ENCODE measurements at places on chromosomes 7 and 10. TPM values are rescaled to one million over a fixed set of nuclear protein-coding genes. Genes with fewer than 3 reads are reported as not detected.
A peak's percentile ranks its signal among the peaks of the same experiment; 100 is the strongest.

Gene GPR15LG
- not detected for total RNA-seq

Gene SAMD8
- 14.1 TPM for total RNA-seq

Gene SMO
- 0.29 TPM for total RNA-seq

GRCh38 chr10:132600416-132600815 is 62.8 kb downstream of the INPP5A start:
- no peak for DNase-seq

GRCh38 chr7:112970771-112971170 is 115.9 kb downstream of the GPR85 start:
- no peak for DNase-seq

GRCh38 chr7:155166673-155167370 is 96.7 kb downstream of the HTR5A start:
- DNase-seq = peak; percentile 98

- DNase-seq = peak; percentile 50
Observed at GRCh38 chr10:58064714-58065528, 202.8 kb downstream of the IPMK start.

DNA sequence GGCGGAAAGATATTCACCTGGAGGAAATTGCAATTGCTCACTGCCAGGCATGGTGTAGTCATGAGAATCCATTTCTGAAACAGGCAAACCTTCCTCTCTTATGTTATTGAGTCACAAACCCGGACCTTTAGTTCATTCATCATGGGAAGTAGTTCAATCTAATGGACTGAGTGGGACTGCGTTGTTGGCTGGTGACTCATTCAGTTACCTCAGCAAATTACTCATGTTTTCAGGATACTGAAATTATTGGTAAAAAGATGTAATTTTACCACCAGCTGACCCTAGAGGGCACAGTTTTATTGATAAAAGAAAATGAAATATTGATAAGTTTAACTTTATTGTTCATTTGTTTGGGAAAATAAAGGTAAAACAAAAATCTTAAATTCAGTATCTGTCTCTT is 1194.4 kb upstream of the SORCS1 start:
- peak; percentile 89 for DNase-seq

DNA sequence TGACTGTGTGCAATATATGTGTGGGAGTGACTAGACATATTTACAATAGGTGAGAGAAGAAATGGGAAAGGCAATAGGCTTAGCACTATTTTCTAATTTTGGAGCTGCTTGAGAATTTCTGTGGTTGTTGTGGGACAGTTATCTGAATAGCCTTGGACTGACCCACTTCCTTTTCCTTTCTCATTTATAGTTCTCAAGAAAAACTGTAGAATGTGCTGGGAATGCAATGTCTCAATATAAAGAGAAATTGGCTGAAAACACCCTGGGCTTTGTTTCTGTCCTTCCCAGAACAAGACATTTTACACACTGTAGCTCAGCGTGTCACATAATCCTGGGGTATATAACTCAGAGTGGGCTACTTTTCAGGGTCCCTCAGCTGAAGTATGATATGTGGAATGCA is 153.0 kb upstream of the RHOBTB1 start:
- DNase-seq = no peak

- no peak for DNase-seq
Observed at GRCh38 chr7:83931968-83932367, 262.6 kb downstream of the SEMA3A start.

DNA sequence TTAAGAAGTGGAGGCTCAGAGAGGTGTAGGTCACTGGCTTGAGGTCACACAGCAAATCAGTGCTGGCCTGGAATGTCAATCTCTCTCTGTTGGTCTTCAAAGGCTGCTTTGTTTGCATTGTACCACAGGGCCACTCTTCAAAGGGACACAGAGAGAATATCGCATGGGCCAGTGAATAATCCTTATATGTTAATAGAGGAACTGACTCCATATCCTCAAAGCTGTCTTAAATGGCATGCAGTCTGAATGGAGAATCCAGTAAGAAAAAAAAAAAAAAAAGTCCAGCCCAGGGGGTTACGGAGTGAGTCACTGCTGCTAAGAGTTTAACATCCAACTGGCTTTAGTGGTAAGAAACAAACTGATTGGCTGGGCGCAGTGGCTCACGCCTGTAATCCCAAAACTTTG is 54.1 kb downstream of the NRAP start:
- peak; percentile 58 for DNase-seq

- no peak for DNase-seq
Observed at GRCh38 chr10:107141524-107142061, 22.9 kb downstream of the SORCS1 start.
